ENCODE measurements at places on chromosomes 12 and 14. TPM values are rescaled to one million over a fixed set of nuclear protein-coding genes. Genes with fewer than 3 reads are reported as not detected.
A peak's percentile ranks its signal among the peaks of the same experiment; 100 is the strongest.

DNA sequence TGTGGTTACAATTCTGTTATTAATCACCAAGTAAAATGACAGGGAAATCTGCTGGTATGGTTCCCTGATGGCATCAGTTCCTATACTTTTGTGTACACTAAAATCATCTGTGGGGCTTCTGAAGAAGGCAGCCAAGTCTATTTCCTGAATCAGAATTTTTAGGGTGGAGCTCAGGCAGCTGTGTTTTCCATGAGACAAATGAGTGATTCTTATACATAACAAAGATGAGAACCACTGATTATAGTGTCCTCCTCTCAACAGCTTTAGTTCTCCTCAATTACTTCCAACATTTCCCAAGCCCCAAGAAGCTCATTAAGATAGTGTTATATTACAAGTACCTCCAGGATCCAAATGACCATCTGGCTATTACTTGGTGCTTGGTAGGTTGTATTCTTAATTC lies 64.5 kb upstream of the USP44 start:
- H3K27me3 ChIP-seq = no peaks in the 10 kb centered on the region
- no peaks in the 10 kb centered on the region for H3K36me3 ChIP-seq
- no peak overlapping the region for H3K4me3 ChIP-seq
- H3K27ac ChIP-seq = peak overlapping the region; percentile 74
- no peak for DNase-seq

DNA sequence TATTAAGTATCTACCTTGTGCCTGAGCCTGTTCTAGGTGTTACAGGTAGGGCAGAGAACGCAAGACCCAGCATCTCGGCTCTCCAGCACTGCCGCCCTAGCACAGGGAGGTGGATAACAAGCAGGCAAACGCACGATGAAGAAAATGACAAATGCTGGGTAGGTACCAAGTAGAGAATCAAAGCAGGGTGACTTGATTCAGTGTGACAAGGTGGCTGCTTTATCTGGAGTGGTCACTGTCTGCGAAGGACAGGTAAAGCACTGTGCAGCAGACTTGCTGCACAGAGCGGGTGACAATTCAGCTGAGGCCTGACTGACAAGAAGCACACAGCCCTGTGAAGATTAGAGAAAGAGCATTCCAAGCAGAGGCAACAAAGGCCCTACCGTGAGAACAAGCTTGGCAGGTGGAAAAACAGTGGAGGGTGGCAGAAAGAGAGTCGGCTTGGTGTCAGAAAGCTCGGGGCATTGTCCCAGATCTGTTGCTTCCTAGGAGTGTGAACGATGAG lies 12.9 kb downstream of the PRKCH start:
- DNase-seq = no peak
- H3K4me3 ChIP-seq = no peak overlapping the region
- no peaks in the 10 kb centered on the region for H3K36me3 ChIP-seq
- no peaks in the 10 kb centered on the region for H3K4me1 ChIP-seq
- H3K27me3 ChIP-seq = peaks cover 3% of the 10 kb centered on the region
- H3K27ac ChIP-seq = no peak overlapping the region

GRCh38 chr14:60089221-60089620 lies 2.5 kb upstream of the PCNX4 start:
- peaks cover 2% of the 10 kb centered on the region for H3K36me3 ChIP-seq
- H3K4me3 ChIP-seq = no peak overlapping the region
- no peak overlapping the region for H3K27ac ChIP-seq
- peaks cover 17% of the 10 kb centered on the region for H3K4me1 ChIP-seq
- DNase-seq = no peak
- H3K27me3 ChIP-seq = peaks cover 9% of the 10 kb centered on the region

The FGF6 gene
- not detected for total RNA-seq

The CLEC4D gene
- not detected for total RNA-seq

The MYL6 gene
- 1,549 TPM for total RNA-seq

DNA sequence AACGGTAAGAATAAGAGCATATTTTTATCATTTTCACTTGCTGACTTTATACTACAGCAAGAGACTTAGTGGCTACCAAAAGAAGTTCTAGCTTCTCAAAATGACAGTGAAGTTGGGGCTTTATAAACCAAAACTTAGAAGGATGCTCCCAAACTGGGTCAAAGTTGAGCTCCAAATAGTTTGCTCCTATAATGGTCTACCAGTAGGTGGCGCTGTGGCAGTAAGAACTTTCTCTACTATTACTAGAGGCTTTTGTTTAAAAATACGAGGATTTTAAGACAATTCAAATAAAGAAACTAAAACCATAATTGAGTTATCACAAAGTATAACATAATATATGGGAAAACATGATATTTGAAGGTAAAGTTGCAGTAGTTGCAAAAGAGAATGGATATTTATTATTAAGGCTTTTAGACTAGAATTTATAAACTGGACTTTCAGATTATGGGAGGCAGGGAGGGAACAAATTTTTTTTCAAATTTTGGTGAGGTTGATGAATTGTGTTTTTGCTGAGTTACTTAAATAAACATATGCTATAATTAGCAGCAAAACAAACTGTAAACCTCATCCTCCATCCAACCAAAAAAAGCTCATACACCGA lies 75.0 kb downstream of the TGFB3 start:
- H3K27me3 ChIP-seq = no peaks in the 10 kb centered on the region
- DNase-seq = no peak
- H3K36me3 ChIP-seq = peaks cover 13% of the 10 kb centered on the region
- H3K27ac ChIP-seq = no peak overlapping the region

- no peaks in the 10 kb centered on the region for H3K27me3 ChIP-seq
- H3K4me3 ChIP-seq = no peak overlapping the region
- DNase-seq = no peak
- H3K36me3 ChIP-seq = peaks cover 2% of the 10 kb centered on the region
Observed at GRCh38 chr14:58954052-58954451, 234.4 kb upstream of the DAAM1 start.

DNA sequence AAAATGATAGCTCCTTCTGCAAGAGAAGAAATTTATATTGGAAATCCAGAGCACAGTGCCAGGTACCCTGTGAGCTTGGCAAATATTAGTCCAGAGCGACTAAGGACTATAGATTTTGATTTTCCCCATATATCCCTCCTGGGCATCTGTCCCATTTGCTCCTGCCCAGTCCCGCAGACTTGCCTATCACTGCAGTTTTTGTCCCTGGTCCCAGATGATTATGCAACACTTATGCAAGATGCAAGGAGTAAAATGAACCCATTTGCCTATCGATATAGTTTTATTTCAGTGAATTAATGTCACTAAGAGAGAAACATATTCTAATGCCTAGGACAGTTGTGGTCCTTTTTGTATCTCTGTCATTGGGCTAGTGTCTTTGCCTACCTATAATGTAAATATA lies 215.9 kb upstream of the BMP4 start:
- DNase-seq = no peak
- no peak overlapping the region for H3K27ac ChIP-seq
- H3K36me3 ChIP-seq = no peaks in the 10 kb centered on the region
- peaks cover 4% of the 10 kb centered on the region for H3K27me3 ChIP-seq
- H3K4me1 ChIP-seq = peaks cover 33% of the 10 kb centered on the region

GRCh38 chr12:107461222-107461975 lies 224.2 kb upstream of the PWP1 start:
- no peak overlapping the region for H3K4me3 ChIP-seq
- H3K27me3 ChIP-seq = no peaks in the 10 kb centered on the region
- no peak overlapping the region for H3K27ac ChIP-seq

DNA sequence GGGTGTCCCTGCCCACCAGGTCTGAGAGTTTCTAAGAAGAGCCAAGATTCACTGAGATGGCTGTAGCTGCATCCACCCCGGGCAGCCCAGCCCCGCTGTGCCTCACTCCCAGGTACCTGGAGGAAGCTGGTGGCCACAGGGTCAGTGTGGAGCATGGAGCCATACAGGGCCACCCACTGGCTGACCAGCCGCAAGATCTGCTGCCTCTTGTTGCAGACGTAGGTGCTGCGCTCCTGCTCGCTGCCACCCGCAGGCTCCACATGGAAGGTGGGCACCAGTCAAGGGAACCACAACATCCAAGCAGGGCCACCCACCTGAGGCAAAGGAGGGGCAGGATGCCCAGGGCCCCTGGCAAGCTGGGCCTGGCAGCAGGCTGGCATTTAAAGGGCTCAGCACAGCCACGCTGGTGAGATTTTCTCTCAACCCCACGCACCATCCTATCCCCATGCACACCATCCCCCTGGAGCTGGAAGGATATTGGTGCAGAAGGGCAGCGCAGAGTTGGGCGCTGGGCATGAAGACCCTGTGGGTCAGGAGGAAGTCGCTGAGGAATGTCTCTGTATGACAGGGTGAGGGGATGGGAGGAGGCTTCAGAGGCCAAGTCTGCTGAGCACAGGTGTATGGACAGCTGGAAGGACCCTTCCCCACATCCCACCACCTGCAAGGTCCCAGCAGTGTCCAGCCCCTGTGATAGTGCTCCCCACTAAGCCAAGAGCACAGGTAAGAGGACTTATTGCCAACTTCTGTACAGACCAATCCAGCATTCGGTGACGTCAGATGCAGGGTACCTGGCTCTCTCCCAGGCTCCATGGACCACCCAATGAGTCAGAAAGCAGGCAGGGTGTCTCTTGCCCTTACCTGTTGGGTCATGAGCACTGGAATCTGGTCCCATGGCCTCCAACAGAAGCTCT lies 10.8 kb downstream of the RAPGEF3 start:
- no peak overlapping the region for H3K27ac ChIP-seq
- H3K36me3 ChIP-seq = no peaks in the 10 kb centered on the region
- H3K4me1 ChIP-seq = peaks cover 7% of the 10 kb centered on the region
- peaks cover 21% of the 10 kb centered on the region for H3K27me3 ChIP-seq

GRCh38 chr12:18139989-18140596 lies 50.1 kb upstream of the RERGL start:
- DNase-seq = no peak
- H3K36me3 ChIP-seq = no peaks in the 10 kb centered on the region
- H3K27ac ChIP-seq = no peak overlapping the region
- peaks cover 7% of the 10 kb centered on the region for H3K27me3 ChIP-seq

The YARS2 gene
- total RNA-seq = 13.6 TPM

The FBXW8 gene
- 33.6 TPM for total RNA-seq

DNA sequence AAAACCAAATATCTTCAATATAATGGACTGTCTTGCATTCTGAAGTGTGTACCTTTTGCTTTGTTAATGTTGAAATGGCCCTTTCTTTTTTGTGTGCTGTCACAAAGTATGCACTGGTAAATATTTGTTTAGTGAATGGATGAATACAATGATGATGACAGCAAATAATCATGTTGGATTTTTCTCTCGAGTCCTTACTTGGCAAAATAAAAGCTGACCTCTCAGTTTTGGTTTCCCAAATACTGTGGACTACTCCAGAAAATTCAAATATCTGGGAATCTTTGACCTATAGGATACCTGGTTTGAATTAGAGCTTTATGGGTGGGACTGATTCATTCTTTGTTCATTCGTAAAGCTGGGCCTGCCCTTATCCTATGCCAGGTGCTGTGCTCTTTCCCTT lies 5.5 kb downstream of the UBE3B start:
- DNase-seq = no peak
- H3K36me3 ChIP-seq = peaks cover 17% of the 10 kb centered on the region
- no peaks in the 10 kb centered on the region for H3K27me3 ChIP-seq
- no peak overlapping the region for H3K4me3 ChIP-seq
- peaks cover 13% of the 10 kb centered on the region for H3K4me1 ChIP-seq
- H3K27ac ChIP-seq = no peak overlapping the region

The IL22 gene
- total RNA-seq = not detected

The MYO1A gene
- not detected for total RNA-seq

The MSRB3 gene
- total RNA-seq = 77.3 TPM

The SPTSSA gene
- total RNA-seq = 17.8 TPM

- no peak for DNase-seq
- H3K36me3 ChIP-seq = peaks cover 21% of the 10 kb centered on the region
- no peaks in the 10 kb centered on the region for H3K27me3 ChIP-seq
- no peak overlapping the region for H3K4me3 ChIP-seq
- peaks cover 4% of the 10 kb centered on the region for H3K4me1 ChIP-seq
Observed at GRCh38 chr14:69242311-69243224, 17.4 kb upstream of the GALNT16 start.

DNA sequence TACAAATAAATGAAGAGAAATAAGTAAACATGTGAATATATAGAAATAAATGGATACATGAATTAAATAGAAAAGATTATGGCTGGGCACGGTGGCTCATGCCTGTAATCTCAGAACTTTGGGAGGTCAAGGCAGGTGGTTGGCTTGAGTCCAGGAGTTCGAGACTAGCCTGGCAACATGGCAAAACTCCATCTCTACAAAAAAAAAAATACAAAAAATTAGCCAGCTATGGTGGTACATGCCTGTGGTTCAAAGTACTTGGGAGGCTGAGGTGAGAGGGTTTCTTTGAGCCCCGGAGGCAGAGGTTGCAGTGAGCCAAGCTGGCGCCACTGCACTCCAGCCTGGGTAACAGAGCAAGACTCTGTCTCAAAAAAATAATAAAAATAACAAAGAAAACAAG lies 5.1 kb upstream of the CLEC7A start:
- no peak overlapping the region for H3K4me3 ChIP-seq
- H3K27ac ChIP-seq = no peak overlapping the region
- DNase-seq = no peak
- no peaks in the 10 kb centered on the region for H3K4me1 ChIP-seq

DNA sequence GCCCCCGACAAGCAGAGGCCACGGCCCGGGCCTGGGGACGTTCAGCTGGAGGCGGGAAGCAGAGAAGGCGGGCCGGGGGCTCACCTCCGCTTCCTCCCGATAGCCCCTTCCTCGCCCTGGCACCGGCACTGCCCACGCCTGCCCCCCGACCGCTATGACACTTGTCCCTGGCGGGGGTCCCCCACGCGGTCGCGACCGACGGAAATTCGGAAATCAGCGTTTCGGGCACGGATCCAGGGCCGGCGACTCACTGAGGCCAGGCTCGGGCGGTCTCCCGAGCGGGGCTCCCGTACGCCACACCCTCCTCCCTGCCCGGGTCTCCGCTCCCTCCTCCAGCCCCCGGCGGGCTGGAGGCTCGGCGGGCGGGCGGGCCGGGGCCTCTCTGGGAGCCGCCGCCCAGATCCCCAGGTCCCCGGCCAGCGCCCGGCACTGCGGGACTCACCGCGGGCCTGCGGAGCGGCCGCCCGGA lies 581 bp downstream of the PITPNM2 start:
- peak overlapping the region; percentile 75 for H3K4me3 ChIP-seq
- DNase-seq = no peak
- no peaks in the 10 kb centered on the region for H3K27me3 ChIP-seq
- H3K27ac ChIP-seq = no peak overlapping the region

The DGLUCY gene
- 20.4 TPM for total RNA-seq

The RNASE8 gene
- not detected for total RNA-seq

DNA sequence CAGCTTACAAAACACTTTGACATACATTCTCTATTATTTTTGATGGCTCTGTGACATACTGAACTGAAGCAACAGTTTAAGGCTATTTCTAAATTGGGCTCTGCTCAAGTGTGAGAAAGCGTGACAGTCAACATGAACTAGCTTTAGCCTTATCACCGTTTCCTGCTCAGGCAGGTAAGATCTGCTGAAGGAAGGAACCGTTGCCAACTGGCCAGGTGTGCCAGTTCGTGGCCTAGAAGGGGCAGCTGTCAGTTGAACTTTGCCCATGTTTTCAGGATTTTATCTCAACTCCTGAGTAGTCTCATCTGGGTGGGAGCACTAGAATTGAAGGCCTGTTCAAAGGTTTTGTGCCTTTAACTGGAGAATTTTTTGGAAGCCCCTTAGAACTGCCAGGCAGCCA lies 79.5 kb downstream of the ETV6 start:
- H3K36me3 ChIP-seq = no peaks in the 10 kb centered on the region
- H3K27ac ChIP-seq = no peak overlapping the region
- H3K27me3 ChIP-seq = no peaks in the 10 kb centered on the region
- no peak overlapping the region for H3K4me3 ChIP-seq

GRCh38 chr12:90683871-90684270 lies 271.1 kb downstream of the CCER1 start:
- H3K36me3 ChIP-seq = no peaks in the 10 kb centered on the region
- H3K27me3 ChIP-seq = no peaks in the 10 kb centered on the region

- H3K36me3 ChIP-seq = no peaks in the 10 kb centered on the region
- peak overlapping the region; percentile 72 for H3K4me3 ChIP-seq
- no peak for DNase-seq
- H3K27me3 ChIP-seq = peaks cover 12% of the 10 kb centered on the region
- H3K4me1 ChIP-seq = peaks cover 13% of the 10 kb centered on the region
Observed at GRCh38 chr12:124296295-124296915, 1.5 kb downstream of the RFLNA start.

Data from osteocyte (in vitro differentiated cells).